ENCODE measurements at places on chromosomes 1 and 21.

DNA sequence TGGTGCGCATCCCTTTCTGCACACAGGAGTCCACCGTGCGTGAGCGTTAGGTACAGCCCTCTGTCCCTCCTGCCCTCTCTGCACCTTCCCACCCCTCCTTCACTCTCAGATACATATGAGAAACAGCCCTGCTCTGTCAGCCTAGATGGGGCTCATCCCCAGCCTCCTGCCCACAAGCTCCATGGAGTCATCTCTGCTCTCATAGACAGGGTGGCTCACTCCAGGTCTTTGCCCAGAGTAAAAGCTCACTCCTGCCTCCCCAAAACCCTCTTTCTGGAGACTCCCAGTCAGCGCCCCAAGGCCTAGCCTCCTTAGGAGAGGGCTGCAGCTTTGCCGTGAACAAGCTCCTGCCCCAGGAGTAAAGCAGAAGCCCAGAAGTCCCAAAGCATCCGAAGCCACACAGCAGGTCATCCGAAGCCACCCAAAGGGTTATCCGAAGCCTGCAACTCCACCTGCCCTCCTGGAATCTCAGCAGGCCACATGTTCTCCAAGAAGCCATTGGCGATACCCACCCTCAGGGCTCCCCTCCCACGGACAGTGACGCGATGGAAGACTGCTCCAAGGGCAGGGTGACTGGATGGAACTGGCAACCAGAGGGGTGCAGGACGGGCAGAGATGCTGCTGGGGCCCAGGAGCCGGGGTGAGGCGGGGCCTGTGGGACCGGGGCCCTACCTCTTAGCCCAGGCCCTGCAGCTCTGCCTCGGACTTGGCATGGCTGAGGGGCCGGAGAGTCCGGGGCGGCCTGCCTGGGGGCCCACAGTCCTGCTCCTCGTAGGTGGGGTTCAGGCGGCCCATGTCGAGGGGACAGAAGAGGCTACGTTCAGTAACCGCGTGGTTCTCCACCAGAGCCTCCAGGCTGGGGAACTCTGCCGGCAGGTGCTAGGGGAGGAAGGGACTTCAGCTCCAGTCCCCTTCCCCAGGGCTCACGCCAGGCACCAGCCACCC lies 3.6 kb upstream of the KIF17 start:
- DNase-seq: no peak

GRCh38 chr1:55359611-55360010 lies 144.4 kb upstream of the USP24 start:
- DNase-seq: no peak

DNA sequence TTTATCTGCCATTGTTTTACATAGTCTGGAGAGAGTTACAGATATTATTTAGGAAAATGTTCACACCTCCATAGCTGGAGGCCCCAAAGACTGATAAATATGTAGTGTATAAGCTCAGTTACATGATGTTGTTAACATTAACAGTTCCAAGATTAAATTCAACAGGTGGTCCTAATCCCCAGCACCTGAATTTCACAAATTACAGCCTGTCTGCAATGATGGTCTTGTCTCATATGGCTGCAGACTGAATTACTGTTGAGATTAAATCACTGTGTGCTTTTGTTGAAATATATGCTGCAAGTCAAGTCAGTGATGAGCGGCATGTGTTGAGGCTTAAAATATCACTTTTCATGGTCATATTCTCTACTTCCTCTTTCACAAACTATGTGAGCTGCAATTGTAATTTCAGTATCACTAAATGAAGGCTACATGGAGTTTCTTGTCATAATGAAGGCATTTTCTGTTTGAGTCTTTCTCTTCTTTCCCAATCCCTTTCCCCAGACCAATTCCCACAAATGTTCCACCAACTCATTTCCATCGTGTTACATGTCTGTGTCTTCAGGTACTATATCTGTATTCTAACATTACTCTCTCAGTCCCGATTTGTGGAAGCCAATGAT lies 4.2 kb downstream of the ST6GALNAC5 start:
- no peak for DNase-seq

GRCh38 chr21:42747746-42748351 lies 94.4 kb downstream of the PDE9A start:
- no peak for DNase-seq

- no peak for DNase-seq
Observed at GRCh38 chr1:19436716-19437476, 48.4 kb downstream of the CAPZB start.

DNA sequence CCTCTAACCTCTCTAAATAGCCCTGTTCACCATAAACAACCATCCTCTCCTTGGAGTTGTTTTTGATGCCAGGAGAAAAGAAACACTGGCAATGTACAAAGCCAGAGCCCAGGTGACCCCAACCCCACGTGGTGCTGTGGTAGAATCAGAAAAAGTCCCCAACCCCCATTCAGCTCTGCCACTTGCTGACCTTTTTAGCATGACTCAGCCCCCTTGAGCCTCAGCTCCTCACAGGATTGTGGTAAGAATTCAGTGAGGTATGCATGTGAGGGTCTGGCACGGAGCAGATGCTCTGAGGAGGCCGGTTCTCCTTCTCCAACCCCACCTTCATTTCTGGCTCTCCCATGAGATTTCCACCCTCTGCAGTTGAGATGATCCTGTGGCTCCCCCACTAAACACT lies 11.1 kb upstream of the CHI3L1 start:
- DNase-seq: no peak

- no peak for DNase-seq
Observed at GRCh38 chr1:158496374-158496773, 24.4 kb downstream of the OR10R2 start.

DNA sequence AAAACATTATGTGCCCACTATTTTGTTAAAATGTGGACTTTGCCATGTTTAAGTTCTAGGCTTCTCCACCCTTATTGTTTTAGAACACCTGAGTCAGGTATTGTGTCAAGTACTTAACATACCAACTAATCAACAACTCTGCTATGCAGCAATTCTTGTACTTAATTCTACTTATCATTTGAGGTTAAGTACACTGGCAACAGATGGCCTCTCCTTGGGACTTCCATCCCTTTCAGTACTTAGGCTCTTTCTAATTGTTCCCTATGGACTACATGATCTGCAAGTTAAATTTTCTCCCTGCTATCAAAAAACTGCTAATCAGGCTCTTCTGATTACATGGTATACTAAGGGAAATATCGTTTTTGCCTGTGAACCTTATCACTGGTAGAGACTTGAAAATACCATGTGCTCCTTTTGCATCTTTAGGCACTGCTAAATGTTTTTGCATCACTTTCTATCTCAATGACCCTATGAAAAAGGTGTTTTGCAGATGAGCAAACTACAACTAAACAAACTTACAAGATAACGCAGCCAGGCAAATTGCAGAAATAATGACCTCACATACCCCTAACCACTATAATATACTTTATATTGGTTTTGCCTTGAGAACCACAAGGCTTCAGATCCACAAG lies 18.9 kb downstream of the SFPQ start:
- no peak for DNase-seq

- no peak for DNase-seq
Observed at GRCh38 chr1:15106608-15107007, 46.9 kb upstream of the TMEM51 start.

DNA sequence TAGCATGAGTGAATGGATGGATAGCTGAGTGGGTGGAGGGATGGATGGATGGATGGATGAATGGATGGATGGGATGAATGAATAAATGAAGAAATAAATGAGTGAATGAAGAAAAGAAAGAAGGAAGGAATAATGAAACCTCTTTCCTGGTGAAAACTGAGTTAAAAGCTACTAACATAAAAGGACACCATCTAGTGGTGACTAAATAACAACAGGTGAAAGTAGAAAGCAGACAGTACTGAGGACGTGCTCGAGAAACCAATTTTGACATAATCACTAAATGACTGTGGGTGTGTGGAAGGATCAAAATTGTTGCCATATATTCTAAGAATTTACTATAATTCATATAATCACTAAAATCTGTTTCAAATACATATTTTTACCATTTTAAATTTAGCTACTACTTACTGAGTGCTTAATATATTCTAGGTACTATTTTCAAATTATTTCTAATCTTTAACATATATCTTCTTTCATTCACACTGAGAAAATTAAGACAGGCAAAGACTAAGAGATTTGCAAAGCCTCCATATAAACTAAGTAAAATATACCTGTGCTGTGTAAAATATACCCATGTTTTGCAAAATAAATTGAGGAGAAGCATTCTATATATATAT lies 522.9 kb downstream of the LRRIQ3 start:
- no peak for DNase-seq

DNA sequence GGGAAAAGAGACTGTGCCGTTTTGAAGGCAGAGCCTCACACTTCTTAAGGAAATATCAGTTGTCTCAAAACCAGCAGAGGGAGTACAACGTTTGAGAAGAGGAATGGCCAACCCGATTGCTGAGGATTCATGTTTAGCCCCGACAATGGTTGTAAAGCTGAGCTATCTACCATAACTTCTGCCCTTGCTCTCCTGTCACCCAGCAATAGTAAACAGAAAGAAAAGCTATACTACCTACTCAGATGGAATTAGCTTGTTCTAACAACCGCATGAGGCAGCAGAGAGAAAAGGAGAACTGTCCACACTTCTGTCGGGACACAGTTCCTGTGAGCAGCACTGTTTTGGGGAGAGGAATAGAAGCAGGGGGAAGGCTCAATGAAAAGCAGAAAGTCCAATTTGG lies 91.2 kb downstream of the SLC45A1 start:
- DNase-seq: no peak

- DNase-seq: no peak
Observed at GRCh38 chr21:26557106-26557505, 16.0 kb downstream of the CYYR1 start.

Measured in activated naive CD4-positive, alpha-beta T cell treated with anti-CD3 and anti-CD28 coated beads, Interleukin-2, amount 50 U/mL, for 16 hours (primary cell).